ENCODE measurements at places on chromosomes 13 and 19.

- DNase-seq: no peak
Measured at GRCh38 chr19:4199699-4200293, 17.3 kb downstream of the ANKRD24 start.

DNA sequence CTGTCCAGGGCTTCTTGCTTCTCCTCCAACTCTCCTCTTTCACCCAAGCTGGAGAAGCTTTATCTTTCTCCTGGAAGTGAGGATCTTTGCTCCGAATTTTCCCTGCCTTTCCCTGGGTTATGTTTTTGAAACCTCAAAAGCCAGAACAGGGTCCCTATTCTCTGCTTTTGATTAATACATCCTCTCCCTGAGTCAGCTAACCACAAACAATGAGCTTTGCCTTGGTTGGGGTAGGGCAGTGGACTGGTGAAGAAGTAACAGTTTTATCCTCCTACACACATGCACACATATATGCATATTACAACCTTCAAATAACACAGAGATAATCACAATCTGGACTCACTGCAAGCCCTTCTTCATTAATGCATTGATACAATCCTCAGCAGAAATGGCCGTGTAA, 44.6 kb downstream of the DLEU7 start:
- DNase-seq: no peak

- no peak for DNase-seq
Measured at GRCh38 chr13:113508521-113509254, 18.2 kb upstream of the DCUN1D2 start.

DNA sequence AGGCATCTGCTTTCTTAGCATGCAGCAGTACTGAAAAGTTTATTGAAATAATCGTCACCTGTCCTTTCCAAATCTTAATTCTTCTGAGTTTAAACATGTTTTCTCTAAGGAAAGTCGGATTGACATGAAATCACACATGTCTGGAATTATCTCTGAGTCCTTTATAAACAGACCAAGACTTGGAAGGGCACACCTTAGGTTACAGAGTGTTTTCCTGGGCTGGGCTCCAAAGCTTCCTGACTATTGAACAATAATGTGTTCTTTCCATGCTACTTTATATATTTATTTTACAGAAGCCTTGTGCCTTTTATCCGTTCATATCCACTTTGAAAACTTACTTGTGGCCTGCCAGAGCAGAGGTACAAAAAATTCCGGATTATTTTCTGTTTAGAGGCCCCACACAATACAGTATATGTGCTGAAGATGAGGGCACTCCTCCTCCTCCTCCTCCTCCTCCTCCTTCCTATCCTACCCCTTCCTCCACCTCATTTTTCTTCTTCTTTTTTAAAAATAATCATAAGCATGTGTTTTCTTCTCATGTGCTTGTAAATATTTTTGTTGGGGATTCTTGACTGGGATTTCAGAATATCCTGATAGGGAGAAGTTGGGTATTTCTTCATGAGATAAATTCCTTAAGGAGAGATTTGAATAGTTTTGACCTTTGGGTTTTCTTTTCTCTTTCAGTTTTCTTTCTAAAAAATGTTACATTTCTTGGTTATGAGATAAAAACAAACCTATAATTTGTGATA, 52.3 kb downstream of the LRCH1 start:
- no peak for DNase-seq

- DNase-seq: no peak
Measured at GRCh38 chr19:45423033-45423588, 606 bp downstream of the ERCC1 start.

- no peak for DNase-seq
Measured at GRCh38 chr13:47459512-47459911, 541.6 kb downstream of the SUCLA2 start.

DNA sequence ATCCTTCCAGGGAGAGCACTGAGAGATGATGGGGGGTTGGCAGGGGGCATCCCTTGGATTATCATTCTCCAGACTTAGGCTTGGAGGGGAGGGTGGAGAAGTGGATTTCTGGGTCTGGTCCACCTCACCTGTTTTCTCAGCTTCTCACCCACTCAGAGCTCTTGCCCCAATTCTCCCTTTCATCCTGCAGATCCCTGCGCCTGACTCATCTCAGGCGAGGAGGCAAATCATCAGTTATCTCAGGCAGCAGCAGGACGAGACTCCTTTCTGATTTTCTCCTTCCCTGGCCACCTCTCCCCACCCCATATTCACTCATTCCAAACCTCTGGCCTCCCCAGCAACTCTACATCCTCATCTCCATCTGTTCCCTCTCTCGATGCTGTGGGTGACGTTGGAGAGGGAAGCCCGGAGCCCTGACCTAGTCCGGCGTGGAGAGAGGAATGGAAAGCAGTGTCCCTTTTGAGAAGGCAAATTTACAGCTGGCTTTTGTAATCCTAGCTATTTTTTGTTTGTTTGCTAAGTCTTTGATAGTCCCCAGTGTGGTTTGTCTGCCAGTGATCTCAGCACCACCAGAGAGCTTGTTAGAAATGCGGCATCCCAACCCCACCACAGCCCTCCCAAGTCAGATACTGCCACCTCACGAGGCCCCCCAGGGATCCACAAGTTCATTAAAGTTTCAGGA, 24.0 kb upstream of the TPT1 start:
- DNase-seq: no peak

DNA sequence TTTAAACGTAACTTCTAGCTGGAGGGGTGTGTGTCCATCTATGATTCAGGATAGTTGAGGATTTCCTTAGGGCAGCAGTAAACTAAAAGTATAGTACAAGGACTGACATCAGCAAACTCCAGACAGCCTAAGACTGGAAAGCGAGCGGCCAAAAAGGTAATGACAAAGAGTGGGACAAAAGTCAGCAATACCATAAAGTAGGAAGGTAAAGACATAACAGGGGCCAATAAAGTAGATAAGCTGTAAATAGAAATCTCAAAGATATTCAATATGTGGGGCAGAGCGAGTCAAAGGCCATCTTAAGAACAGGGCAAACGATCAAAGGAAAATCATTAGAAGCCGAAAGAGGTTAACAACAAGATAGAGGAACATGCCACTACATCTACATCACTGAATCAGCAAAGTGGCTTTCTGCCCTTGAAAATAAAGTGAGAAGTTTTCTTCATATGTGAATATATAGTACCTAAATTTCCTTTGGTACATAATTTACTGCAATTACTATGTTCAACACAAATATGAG, 167.2 kb downstream of the DIAPH3 start:
- no peak for DNase-seq

DNA sequence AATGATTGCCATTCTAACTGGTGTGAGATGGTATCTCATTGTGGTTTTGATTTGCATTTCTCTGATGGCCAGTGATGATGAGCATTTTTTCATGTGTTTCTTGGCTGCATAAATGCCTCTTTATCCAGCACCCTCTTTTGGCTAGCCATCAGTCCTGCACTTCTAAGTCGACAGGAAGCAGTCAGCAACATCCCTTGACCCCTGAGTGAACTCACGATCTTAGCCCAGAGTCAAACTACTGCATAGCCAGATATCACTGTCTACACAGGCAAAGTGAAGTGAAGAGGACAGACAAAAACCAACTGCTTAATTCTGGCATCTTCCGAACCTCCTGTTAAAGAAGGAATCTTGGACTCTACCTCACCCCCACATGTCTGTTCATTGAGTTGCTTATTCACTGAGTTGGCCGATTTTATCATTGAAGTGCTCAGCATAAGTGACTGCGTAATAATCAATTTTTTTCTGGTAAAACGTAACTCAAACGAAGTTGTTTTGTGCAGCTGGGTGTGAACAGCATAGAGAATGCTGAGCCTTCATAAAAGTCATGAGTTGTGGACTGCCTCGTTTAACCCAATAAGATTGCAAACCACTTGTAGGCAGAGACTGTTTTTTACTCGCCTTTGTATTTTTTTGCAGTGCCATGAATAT, 304.2 kb downstream of the COG6 start:
- DNase-seq: no peak

DNA sequence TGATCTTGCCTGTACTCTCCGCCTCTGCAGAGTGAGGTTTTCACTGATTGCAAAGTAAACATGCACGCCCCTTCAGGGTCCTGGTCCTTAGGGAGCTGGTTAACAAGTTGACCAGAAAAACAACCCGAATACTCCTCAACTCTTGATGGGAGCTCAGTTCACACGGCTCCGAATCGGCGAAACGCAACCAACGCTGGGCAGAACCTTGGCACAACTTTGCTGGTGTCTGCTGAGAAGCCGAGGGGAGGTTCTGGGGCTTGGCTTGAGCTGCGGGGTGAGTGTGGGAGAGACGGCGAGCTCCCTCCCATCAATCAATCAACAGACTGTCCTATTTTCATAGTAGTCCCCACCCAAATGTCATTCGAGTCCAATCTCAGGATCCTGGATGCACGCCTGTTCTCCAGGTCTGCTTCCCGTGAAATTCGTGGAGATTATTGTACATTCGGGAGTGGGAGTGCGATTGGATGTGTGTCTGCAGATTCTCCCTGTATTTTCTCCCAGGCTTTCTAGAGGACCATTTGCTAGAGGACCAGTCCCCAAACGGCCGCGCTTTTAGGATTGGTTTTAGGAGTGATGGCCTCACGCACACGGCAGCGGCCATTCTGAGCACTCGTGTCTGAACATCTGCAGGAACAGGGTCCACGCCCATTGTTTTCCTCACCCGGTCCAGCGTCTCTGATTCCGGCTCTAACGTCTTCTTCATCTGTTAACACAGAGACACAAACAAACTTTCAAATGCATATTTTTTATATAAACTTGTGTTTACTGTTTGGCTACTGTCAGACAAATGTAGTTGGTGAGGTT, 51.6 kb upstream of the F7 start:
- DNase-seq: no peak

DNA sequence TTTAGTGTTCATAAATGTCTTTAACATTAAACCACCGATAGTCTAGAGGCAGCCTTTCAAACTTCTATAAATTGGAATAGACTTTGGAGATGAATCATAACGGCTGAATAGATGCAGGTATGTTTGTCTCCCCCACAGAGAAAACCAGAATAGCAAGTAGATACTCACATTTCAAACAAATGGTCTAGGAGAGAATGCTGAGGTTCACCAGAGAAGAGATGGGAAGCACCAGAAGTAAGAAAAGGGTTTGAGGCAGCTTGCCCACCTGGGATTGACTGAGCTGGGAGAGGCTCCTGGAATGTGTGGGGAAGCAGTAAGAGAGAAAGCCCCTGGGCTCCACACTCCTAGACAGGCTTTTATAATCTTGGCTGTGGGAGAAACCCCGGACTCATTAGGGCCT, 6.4 kb downstream of the IGFL3 start:
- DNase-seq: no peak

- DNase-seq: no peak
Measured at GRCh38 chr19:16698914-16699313, 20.7 kb upstream of the NWD1 start.

DNA sequence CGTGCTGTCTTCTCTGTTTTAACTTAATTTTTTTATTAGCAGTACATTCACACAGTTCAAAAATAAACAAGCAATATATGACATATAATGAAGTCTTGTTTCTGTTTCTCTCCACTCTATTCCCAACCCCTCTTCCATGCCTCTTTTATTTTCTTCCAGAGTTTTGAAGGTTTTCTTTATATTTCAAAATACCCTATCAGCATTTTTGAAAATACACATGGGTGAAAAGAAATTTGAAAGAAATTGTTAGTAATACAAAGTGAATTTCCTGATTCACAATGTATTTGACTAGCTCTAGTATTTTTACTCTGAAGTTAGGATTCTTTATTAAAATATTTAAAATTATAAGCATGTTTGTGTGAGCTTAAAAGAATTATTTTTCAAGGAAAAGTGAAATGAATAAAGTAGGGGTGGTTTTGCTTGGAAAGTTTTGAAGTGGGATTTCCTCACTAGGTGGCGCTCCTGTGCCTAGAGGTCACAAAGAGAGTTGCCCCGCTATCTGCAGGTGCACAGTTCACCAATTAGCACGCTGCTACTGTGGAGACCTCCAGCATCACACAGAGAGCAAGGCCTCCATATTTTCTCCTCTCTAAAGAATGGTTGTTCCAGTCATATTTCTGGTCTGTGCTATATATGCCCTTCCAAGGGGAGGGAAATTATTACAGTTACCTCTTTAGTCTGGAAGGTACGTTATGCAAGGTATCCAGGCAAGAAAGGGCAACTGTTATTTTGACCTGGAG, 37.6 kb downstream of the SOX21 start:
- peak; percentile 43 for DNase-seq

- DNase-seq: no peak
Measured at GRCh38 chr19:42037649-42038048, 32.4 kb downstream of the GRIK5 start.

DNA sequence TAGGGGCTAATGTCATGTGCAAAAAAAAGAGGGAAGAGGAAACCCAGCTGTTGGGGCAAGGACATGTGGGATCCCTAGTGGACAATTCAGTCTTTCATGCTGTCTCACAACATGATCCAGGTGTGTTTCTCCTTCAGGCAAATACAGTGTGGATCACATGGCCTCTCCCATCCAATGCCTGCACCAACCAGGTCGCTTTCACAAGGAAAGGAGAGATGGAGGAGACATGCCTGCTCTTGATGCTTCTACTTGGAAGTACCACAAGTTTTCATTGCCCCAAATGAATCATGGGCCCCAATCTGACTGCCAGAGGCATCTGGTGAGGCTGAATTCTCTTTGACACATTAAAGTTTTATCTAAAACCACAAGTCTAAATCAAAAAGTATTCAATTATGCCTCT, 82.1 kb downstream of the DLEU7 start:
- no peak for DNase-seq

DNA sequence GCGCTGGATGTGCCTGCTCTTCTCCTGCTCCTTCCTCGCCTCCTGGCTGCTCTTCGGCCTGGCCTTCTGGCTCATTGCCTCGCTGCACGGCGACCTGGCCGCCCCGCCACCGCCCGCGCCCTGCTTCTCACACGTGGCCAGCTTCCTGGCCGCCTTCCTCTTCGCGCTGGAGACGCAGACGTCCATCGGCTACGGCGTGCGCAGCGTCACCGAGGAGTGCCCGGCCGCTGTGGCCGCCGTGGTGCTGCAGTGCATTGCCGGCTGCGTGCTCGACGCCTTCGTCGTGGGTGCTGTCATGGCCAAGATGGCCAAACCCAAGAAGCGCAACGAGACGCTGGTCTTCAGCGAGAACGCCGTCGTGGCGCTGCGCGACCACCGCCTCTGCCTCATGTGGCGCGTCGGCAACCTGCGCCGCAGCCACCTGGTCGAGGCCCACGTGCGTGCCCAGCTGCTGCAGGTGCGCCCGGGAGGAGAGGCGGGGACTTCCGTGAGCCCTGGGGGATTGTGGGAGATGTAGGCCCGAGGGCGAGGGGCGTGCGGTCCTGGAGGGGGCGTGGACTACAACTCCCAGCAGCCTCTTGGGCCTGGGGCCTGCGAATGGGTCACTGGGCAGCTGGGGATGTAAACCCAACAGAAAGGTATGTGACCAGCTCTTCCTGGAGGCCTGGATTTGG, 6.7 kb downstream of the KCNJ14 start:
- DNase-seq: no peak

DNA sequence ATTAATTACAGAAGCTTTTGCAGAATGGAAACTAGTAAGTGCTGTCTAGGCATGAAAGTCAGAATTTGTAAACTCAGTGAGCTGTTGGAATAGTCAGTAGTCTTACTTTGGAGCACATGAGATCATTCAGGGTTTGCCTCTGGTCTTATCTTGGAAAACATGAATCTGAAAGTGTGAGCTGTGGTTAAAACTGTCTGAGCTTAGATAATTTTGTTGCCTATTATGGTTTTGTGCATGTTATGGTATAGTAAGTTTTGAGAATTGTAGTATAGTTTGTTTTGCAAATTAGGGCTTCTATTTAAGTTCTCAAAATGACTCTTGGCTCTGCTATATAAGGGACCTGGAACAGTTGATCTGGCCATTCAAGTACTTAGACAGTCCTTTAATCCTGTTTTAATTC, 53.7 kb upstream of the TRPC4 start:
- no peak for DNase-seq

- no peak for DNase-seq
Measured at GRCh38 chr13:103130681-103131210, 64.5 kb upstream of the SLC10A2 start.

GRCh38 chr13:36298535-36299068, 988 bp upstream of the CCDC169 start:
- no peak for DNase-seq
